ENCODE measurements at places on chromosomes 12 and 14. TPM values are rescaled to one million over a fixed set of nuclear protein-coding genes. Genes with fewer than 3 reads are reported as not detected.

Gene POTEG
- not detected for total RNA-seq

Gene MRPL42
- 44.4 TPM for total RNA-seq

Gene FOXG1
- not detected for total RNA-seq

Gene PLCZ1
- not detected for total RNA-seq

Gene NR1H4
- total RNA-seq, result not detected

DNA sequence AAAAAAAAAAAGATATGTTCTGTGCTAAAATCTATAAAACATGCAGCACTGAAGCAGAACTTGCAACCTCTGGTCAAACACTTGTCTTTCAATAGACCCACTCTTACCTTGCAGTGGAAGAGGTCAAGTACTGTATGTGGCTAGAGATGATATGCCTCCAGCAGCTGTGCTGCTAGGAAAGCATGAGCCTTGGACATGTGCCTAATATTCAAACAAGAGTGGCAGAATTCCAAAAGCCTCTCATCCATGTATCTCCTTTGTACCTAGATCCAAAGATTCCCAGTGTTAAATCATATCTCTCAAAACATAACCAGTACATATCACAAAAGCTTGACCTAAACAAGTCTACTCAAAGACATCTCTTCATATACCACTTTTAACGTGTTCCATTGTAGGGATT, 105.0 kb upstream of the CPNE8 start:
- no peaks in the 10 kb centered on the region for H3K4me1 ChIP-seq
- no peaks in the 10 kb centered on the region for H3K36me3 ChIP-seq
- no peak for DNase-seq
- no peaks in the 10 kb centered on the region for H3K27me3 ChIP-seq
- H3K27ac ChIP-seq, result no peak overlapping the region

- no peaks in the 10 kb centered on the region for H3K4me1 ChIP-seq
- H3K27ac ChIP-seq, result no peak overlapping the region
- DNase-seq, result no peak
- H3K27me3 ChIP-seq, result no peaks in the 10 kb centered on the region
Observed at GRCh38 chr12:69570000-69570516, 15.2 kb upstream of the CCT2 start.

DNA sequence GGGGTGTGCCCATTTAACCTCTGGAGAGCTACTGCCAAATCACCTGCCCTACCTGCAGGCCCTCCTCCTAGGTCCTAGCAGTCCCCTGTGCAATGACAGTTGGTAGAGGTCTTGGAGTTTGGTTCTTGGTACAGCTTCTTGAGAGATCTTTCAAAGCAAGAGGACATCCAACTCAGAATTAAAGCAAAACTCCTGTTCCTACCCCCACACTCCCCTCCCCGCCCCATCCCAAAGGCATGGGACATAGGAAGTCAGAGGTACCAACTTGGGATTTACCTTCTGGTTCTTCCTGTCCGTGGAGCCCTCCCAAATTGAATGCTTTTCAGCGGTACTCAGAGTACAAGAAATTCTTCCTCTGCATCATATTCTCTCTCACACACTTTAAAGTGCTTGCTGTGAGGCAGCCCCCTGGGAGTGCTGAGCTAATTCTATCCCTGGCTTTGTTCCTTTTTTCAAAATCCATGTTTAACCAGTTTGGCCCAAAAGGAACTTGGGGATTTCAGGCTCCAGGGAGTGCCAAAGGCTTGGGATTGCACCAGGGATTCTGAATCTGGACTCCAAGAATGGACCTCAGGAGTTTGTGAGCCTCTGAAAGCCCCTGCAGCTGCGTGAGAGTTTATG, 40.8 kb downstream of the GALNT16 start:
- no peaks in the 10 kb centered on the region for H3K36me3 ChIP-seq
- H3K27ac ChIP-seq, result no peak overlapping the region
- no peak for DNase-seq
- H3K4me1 ChIP-seq, result no peaks in the 10 kb centered on the region
- H3K27me3 ChIP-seq, result no peaks in the 10 kb centered on the region

DNA sequence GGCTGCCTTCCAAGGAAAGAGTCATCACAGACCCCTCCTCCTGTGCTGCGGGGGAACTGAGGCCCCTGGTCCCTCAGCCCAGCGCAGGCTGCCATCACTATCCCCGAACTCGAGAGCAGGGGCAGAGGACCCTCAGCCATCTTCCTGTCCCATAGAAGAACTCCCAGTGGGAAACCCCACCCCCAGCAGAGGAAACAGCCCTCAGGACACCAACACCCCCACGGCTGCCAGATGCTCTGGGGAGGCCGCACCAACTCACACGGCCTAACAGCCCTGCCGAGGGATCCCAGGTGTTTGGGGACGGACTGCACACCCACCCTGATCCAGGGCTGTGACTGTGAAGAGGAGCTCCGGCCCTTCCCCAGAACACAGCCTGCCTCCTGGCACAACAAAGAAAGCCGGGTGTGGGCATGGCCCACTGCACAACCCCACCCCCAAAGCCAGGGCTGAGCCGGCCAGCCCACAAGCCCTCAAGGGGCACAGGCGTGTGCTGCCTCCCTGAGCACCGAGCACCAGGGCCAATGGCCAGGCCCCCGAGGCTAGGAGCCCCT, 16.3 kb upstream of the C14orf180 start:
- peaks cover 12% of the 10 kb centered on the region for H3K4me1 ChIP-seq
- H3K36me3 ChIP-seq, result no peaks in the 10 kb centered on the region
- H3K4me3 ChIP-seq, result no peak overlapping the region
- DNase-seq, result no peak
- H3K27ac ChIP-seq, result no peak overlapping the region
- H3K27me3 ChIP-seq, result peaks cover 47% of the 10 kb centered on the region

DNA sequence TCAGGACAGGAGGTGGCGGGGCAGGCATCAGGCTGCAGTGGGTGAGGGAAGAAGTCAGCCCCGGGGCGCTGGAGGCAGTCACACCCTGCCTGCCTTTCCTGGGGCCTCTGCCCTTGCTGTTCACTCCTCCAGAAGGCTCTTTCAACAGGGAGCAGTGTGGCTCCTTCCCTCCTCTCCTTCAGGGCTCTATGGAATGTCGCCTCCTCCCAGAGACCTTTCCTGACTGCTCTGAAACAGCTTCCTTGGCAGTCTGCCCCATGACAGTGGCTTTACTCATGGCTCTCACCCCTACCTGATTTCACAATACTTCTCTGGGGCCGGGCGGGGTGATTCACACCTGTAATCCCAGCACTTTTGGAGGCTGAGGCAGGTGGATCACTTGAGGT, 7.1 kb downstream of the RHOF start:
- H3K4me3 ChIP-seq, result no peak overlapping the region
- DNase-seq, result peak; percentile 80
- H3K4me1 ChIP-seq, result peaks cover 75% of the 10 kb centered on the region
- no peaks in the 10 kb centered on the region for H3K27me3 ChIP-seq
- H3K36me3 ChIP-seq, result no peaks in the 10 kb centered on the region
- peak overlapping the region; percentile 49 for H3K27ac ChIP-seq

GRCh38 chr12:81896771-81897170, 137.6 kb upstream of the PPFIA2 start:
- H3K4me3 ChIP-seq, result no peak overlapping the region
- no peaks in the 10 kb centered on the region for H3K4me1 ChIP-seq
- no peaks in the 10 kb centered on the region for H3K27me3 ChIP-seq
- H3K36me3 ChIP-seq, result no peaks in the 10 kb centered on the region
- DNase-seq, result no peak

DNA sequence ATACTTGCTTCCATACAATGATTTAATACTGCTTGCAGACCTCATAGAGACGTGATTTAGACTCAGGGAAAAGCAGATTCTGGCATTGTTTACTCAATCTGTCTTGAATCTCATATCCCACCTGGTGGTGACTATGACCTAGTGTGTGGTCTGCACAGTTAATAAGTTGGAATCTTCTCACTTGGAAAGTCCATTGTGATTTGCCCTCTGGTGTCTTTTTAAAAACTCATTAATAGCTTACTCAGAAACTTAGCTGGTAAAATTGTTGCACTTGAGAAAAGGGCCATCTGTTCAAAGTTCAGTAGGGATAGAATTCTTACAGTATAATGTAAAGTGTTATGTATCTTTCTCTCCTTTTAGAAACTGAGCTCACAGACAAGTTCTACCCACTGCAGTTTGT, 106.0 kb downstream of the PELI2 start:
- H3K27me3 ChIP-seq, result no peaks in the 10 kb centered on the region
- peaks cover 4% of the 10 kb centered on the region for H3K36me3 ChIP-seq
- no peak overlapping the region for H3K27ac ChIP-seq
- no peak overlapping the region for H3K4me3 ChIP-seq

GRCh38 chr12:70645494-70646317, 8.5 kb upstream of the PTPRB start:
- DNase-seq, result peak; percentile 57
- peaks cover 18% of the 10 kb centered on the region for H3K4me1 ChIP-seq
- no peaks in the 10 kb centered on the region for H3K27me3 ChIP-seq
- peak overlapping the region; percentile 37 for H3K27ac ChIP-seq
- peak overlapping the region; percentile 20 for H3K4me3 ChIP-seq

GRCh38 chr14:100867631-100868315, 35.7 kb downstream of the RTL1 start:
- H3K36me3 ChIP-seq, result no peaks in the 10 kb centered on the region
- H3K4me3 ChIP-seq, result no peak overlapping the region

GRCh38 chr12:34218193-34219045, 196.1 kb downstream of the ALG10 start:
- H3K27ac ChIP-seq, result peak overlapping the region; percentile 46
- peak; percentile 69 for DNase-seq
- H3K4me3 ChIP-seq, result peak overlapping the region; percentile 58

GRCh38 chr12:101884174-101884573, 6.8 kb downstream of the DRAM1 start:
- no peak for DNase-seq
- no peaks in the 10 kb centered on the region for H3K27me3 ChIP-seq
- H3K4me3 ChIP-seq, result no peak overlapping the region
- peaks cover 52% of the 10 kb centered on the region for H3K4me1 ChIP-seq
- H3K27ac ChIP-seq, result peak overlapping the region; percentile 19

- H3K27ac ChIP-seq, result no peak overlapping the region
- DNase-seq, result no peak
- no peaks in the 10 kb centered on the region for H3K4me1 ChIP-seq
- no peaks in the 10 kb centered on the region for H3K36me3 ChIP-seq
Observed at GRCh38 chr12:124157406-124157805, 137.5 kb upstream of the RFLNA start.

All from lower lobe of right lung (tissue), 2 donors.